ENCODE measurements at places on chromosomes 16 and 17.

GRCh38 chr17:258045-258734 is 76.7 kb upstream of the DOC2B start:
- DNase-seq = no peak

GRCh38 chr16:2817340-2818271 is 569 bp downstream of the PRSS21 start:
- DNase-seq = no peak

DNA sequence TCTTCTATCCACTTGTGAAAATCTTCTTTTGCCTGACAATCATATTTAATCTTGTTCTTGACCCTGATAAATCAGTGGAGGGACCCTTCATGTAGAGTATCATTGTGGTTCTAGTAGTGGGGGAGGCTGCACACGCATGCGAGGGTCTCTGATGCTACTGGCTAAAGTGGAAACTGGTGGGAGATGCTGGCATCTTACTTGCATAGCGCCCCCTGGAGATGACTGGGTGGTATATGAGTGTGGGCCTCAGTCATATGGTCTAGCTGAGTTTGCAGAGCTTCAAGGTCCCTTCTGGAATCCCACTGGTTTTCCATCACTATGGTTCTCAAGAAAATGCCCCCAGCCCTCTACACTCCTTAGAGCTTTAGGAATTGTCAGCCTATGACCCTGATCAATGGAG is 236.4 kb upstream of the AXIN2 start:
- no peak for DNase-seq

- no peak for DNase-seq
Observed at GRCh38 chr16:85151603-85152413, 39.5 kb upstream of the CIBAR2 start.

- DNase-seq = no peak
Observed at GRCh38 chr17:82388922-82389283, 17.3 kb downstream of the UTS2R start.

- no peak for DNase-seq
Observed at GRCh38 chr17:32846143-32846542, 30.8 kb downstream of the MYO1D start.

DNA sequence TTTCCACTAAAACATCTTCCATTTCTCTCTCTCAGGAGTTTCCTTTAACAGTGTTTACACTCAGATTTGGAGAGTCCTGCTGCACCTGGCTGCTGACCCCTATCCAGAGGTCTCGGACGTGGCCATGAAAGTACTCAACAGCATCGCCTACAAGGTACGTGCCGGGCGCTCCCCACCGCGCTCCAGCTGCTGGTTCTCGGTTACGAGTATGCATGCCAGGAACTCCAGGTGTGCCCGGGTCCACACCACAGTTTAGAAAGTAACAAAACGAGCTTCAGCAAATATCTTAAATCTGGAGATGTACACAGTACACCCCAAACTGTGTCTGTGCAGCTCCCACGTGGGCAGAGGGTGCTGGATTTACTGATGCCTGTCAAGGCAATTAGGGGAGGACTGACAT is 82.9 kb upstream of the CHMP6 start:
- DNase-seq = no peak

DNA sequence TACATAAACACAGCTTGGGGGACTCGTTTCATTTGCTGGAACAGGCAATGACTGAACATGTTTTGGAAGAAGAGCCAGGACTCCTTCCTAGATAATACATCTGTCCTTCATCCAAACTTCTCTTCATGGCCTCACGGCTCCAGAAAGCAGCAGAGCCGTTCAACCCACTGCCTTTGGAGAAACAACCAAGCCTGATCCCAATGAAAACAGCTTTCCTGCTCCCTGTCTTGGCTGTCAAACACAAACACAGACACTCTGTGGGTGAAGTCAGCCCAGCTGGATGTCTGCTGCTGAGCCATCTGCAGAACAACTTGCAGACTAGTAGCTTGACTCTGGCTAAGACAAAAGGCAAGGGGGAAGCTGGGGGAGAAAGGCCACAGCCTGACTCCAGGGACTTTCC is 345.1 kb upstream of the PSMD7 start:
- DNase-seq = no peak

- no peak for DNase-seq
Observed at GRCh38 chr16:89476811-89477261, 13.5 kb downstream of the ANKRD11 start.

DNA sequence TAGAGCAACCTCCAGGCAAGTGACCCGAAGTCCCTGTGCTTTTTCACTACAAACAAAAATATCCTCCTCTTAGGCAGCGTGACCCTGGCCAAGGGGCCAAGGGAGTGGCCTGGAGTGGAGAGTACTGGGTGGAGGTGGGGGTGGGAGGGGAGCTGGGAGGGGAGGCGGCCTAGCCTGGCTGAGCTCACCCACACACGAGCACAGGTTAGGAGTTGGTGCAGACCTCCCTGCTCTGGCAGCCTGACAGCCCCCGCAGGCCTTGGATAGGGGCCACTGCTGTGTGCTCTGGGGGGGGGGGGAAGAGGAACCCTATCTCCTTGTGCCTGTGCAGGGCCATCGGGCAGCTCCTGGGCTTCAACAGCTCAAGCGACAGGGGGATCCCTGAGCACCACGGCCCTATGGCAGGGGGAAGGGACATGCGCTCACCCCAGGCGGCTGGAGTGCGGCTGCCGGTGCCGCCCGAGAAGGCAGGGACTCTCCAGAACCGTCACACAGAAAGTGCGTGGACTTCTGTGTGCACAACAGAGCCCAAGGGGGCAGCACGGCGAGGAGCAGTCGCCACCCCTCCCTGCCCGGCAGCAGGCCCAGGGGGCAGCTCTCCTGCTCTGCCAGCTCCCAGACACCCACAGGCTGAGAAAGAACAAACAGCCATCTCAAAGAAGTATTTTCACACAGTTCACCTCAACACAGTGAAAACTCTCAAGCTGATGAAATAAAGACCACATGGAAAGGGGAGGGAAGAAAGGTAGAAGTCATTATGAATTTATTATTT is 13.3 kb downstream of the SLC16A3 start:
- DNase-seq = no peak

DNA sequence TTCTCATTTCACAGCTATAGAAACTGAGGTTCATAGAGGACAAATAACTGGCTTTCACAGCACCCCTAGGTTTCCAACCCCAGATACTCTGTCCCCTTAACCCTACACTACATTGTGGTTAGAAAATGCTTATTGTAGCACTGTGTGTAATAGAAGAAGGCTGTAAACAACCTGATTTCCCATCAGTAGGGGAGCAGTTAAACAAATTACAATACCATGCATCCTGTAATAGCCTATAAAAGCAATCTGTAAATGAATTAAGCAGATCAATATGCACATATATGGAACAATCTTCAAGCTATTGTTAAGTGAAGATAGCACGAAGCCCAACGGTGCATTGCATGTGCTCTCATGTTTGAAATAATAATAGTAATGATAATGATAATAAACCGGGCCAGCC is 39.2 kb upstream of the XPO6 start:
- no peak for DNase-seq

GRCh38 chr16:56120447-56121155 is 70.7 kb upstream of the GNAO1 start:
- DNase-seq = no peak

- DNase-seq = no peak
Observed at GRCh38 chr16:85392756-85393673, 220.1 kb upstream of the GSE1 start.

GRCh38 chr16:15906439-15906838 is 18.0 kb upstream of the CEP20 start:
- no peak for DNase-seq

DNA sequence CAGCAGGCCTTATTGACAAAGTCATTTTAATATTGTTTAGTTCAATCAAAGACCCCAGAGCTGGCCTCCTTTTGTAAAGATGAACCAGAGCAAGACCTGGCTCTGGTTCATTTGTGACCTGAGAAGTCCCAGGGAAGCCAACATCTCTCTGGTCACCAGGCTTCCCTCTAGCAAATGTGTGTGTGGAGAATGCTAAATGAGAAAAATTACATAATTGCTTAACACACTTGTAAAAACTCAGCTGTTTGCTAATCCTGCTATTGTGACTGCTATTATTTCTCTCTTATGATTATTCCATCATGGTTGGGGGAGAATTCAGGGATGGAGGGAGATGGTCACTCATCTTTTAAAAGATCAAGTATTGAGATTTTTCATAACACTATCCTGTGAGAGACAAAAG is 94.3 kb upstream of the CLEC3A start:
- no peak for DNase-seq

GRCh38 chr17:28053044-28053670 is 10.7 kb downstream of the NLK start:
- DNase-seq = no peak

DNA sequence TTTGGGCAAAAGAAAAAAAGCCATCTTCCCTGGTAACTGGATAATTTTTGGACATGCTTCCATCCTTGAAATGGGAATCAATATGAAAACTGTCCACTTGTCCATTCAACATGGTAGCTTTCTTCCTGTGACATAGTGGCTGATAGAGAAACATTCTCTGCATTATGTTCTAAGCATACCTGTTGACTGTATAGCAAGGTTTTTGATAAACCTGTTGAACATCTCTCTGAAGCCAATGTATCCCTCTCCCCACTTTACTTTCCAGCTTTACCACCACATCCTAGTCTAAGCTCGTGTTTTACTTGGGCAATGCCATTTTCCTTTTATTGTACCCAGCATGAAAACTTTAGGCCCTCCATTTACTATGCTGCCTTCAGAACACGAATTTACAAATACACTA is 630.1 kb downstream of the TOX3 start:
- DNase-seq = no peak

GRCh38 chr17:750431-751037 is 1.5 kb downstream of the GEMIN4 start:
- DNase-seq = no peak

GRCh38 chr17:1620486-1620885 is 8.1 kb downstream of the SLC43A2 start:
- no peak for DNase-seq

- DNase-seq = no peak
Observed at GRCh38 chr17:65559461-65559803, 2.0 kb downstream of the AXIN2 start.

DNA sequence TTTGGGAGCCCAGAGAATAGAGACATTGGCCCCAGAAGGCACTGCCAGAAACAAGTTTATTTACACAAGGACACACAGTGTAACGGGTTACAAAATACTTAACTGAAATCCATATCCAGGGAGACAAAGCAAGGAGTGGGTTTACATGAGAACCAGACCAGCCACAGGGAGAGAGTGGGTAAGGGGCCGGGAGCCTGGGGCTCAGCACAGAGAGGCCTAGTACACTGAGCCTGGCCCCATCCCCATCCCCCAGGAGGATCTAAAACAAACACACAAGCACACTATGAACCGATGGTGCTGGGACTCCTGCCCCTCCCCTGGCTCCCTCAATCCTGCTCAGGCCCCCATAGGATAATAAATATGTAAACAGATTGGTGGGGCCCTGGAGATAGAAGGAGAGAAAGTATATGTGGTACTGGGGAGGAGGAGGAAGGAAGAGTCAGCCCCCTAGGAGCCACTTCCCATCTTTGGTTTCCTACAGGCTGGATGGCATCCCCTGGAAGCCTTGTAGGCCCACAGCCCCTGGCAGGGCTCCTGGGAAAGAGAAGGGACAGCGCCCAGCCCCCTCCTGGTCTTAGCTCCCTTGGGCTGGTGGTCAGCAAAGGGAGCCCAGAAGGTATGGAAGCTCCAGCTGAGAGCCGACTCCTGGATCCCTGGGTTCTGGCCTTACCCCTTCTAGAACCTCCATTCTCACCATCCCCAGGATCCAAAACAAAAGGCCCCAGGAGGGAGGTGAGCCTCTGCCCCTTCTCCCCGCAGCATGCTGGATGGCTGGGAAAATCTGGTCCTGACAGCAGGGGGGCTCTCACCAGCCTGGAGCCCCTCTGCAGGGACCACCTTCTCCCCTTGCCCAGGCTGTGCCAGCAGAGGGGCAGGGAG is 6.4 kb downstream of the G6PC3 start:
- DNase-seq = no peak

DNA sequence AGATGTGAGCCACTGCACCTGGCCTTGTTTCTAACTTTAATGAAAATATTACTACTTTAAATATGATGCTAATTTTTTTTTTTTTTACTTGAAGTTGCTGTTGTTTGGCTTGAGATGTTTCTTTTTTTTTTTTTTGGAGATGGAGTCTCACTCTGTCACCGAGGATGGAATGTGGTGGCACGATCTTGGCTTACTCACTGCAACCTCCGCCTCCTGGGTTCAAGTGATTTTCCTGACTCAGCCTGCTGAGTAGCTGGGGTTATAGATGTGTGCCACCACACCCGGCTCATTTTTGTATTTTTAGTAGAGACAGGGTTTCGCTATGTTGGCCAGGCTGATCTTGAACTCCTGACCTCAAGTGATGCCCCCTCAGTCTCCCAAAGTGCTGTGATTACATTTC is 23.6 kb downstream of the IGSF6 start:
- no peak for DNase-seq

DNA sequence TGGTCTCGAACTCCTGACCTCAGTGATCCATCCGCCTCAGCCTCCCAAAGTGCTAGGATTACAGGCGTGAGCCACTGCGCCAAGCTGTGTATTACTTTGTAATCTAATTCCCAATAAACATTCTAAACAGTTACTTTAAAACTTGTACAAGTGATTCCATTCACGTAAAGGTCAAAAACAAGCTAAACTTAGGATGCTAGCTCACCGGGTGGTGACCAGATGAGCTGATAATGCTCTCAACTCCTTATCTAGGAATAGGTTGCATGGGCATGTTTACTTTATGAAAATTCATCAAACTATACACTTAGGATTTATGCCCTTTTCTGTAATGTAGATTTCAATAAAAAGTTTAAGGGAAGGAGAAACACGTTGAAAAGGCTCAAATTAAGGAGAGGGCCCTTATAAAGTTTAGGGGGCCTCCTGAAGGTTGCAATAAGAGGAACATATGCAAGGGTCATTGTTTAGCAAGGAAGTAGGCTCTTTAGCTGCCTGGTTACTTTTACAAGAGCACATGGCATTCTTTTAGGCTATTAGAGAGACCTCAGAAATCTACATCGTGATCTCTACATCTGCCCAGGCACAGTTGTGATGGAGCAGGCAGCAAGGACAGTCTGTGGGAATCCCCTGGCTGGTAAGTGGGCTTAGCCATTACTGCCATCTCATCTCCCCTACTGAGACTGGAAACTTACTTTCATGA is 13.3 kb downstream of the CDR2 start:
- no peak for DNase-seq

GRCh38 chr16:81661082-81661481 is 118.0 kb upstream of the PLCG2 start:
- no peak for DNase-seq

- no peak for DNase-seq
Observed at GRCh38 chr17:59093702-59094231, 12.9 kb downstream of the TRIM37 start.

- DNase-seq = no peak
Observed at GRCh38 chr17:9256751-9257629, 235.7 kb downstream of the NTN1 start.

GRCh38 chr17:48510761-48511604 is 19.8 kb downstream of the HOXB1 start:
- no peak for DNase-seq

DNA sequence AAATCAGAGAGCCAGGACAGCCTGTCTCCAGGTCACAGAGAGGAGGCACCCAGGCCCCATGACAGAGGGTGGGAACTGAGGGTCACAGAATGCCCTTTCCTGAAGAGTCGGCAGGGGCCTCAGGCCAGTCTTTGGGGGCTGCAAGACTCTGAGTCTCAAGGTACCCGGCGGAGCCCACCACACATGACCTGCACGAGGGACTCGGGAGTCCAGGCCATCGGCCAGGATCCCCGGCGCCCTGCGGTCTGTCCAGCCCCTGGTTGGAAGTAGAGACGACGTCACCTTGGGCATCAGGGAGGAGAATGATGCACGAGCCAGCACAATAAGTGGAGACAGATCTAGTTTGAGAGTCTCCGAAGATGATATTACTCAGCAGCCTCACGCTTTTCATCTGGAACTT is 234.7 kb upstream of the SDK2 start:
- no peak for DNase-seq
